ENCODE measurements at places on chromosomes 16 and 17. TPM values are rescaled to one million over a fixed set of nuclear protein-coding genes. Genes with fewer than 3 reads are reported as not detected.

The MRM1 gene
- 14.7 TPM for total RNA-seq

The CMTM4 gene
- 23.2 TPM for total RNA-seq

The PABPN1L gene
- not detected for total RNA-seq

The HS3ST2 gene
- not detected for total RNA-seq

The CCL4L2 gene
- total RNA-seq, result not detected

The SLC6A4 gene
- total RNA-seq, result not detected

The CLEC19A gene
- 0.08 TPM for total RNA-seq

The HOXB6 gene
- 4.0 TPM for total RNA-seq

The DNASE1L2 gene
- 1.3 TPM for total RNA-seq

The CD300LG gene
- total RNA-seq, result not detected

The EFCAB5 gene
- 0.37 TPM for total RNA-seq

The CES5A gene
- not detected for total RNA-seq

The ADCY7 gene
- 12.4 TPM for total RNA-seq

The SGCA gene
- total RNA-seq, result 0.54 TPM

The KCNJ18 gene
- not detected for total RNA-seq

The CACNA1G gene
- total RNA-seq, result 2.7 TPM

The CDH8 gene
- total RNA-seq, result 0.74 TPM

The DNAH3 gene
- 0.36 TPM for total RNA-seq

The NUBP1 gene
- 48.1 TPM for total RNA-seq

The FAM20A gene
- 0.13 TPM for total RNA-seq

The SCGB1C2 gene
- not detected for total RNA-seq

The ALOX12B gene
- total RNA-seq, result 1.6 TPM

The ITGA3 gene
- 406 TPM for total RNA-seq

The LGALS9B gene
- total RNA-seq, result not detected

The GSDMA gene
- total RNA-seq, result not detected

The C17orf78 gene
- not detected for total RNA-seq

The OR3A3 gene
- not detected for total RNA-seq

The TSEN54 gene
- total RNA-seq, result 40.2 TPM

The ZNF200 gene
- total RNA-seq, result 8.4 TPM

The CEP112 gene
- 9.1 TPM for total RNA-seq

The PLK1 gene
- total RNA-seq, result 164 TPM

The TCAP gene
- 1.0 TPM for total RNA-seq

The TNFSF13 gene
- total RNA-seq, result 0.53 TPM

The HID1 gene
- 22.7 TPM for total RNA-seq

The APOH gene
- total RNA-seq, result 6.7 TPM

The SOST gene
- total RNA-seq, result not detected

The MFAP4 gene
- total RNA-seq, result not detected

The ASPA gene
- total RNA-seq, result not detected

The FOXC2 gene
- total RNA-seq, result 5.6 TPM

The CRK gene
- 99.7 TPM for total RNA-seq

All from A549 treated with dexamethasone at 1 μM for 4 hours (cell line).